ENCODE measurements at places on chromosomes 3 and 15.

DNA sequence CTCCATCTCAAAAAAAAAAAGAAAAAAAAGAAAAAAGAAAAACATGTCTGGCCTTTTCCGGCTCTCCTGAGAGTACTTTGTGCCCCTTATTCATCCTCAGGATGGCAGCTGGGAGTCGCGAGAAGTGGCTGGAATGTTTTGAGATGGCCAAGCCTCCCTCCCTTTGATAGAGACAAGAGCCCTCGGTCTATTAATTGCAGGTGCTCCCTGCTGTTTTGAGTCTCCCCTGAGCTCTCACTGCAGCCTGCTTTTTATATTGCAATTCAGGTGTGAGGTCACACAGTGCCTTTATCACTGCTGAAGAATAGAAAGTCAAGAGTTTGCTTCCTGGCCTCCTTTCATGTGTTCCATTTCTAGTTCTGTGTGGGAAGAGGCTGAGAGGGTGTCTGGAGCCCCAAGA is 10.9 kb downstream of the CA12 start:
- no peak for DNase-seq

- DNase-seq = no peak
Measured at GRCh38 chr3:80785475-80785874, 976.0 kb downstream of the GBE1 start.

DNA sequence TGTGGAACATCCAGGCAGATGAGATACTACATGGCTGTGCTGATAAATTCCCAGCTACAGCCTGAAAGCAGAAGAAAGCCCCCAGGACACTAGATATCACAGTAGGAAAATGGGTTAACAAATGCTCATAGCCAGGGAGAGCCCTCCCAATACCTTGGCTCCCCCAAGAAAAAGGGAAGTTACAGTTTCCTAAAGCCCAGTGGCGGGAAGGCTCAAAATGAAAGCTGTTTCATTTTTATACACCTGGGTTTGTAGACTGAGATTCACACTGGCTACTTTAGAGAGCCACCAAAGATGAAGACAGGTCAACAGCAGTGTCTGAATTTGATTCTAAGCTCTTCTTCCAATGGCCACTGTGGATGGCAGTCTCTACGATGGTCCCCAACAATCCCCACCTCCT is 55.0 kb upstream of the TOPAZ1 start:
- DNase-seq = no peak

DNA sequence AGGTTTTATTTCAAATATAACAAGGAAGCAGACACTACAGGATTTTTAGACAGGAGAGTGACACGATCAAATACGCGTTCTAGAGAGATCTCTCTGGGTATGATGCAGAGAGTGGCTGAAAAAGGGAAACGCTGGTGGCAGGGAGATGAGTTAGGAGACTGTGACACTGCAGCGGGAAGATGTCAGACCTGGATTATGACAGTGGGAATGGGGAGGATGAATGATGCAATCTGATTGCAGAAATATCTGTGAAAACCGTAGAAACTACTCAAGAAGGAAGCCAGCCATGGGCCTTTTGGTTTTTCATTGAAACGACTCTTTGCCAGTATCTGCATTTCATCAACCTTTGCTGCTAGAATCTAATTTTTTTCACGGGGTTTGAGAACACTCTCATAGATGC is 157.9 kb downstream of the FAM43A start:
- no peak for DNase-seq

DNA sequence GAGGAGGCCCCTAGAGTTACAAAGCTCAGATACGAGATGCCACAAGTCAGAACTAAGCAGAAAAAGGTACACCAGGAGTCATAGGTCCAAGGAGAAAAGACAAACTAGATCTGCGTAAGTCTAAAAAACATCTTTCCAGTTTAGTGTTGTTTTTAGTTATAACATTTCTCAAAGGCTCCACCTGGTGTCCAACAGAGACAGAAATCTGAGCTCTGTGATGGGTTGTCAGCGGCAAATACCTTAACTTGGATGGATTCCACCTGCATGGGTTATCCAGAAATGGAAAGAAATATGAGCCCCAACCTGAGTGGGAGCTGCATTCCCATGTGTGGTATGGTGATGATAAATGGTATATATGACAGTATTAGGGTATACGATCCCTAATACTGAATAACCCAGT is 238.6 kb upstream of the CHRM5 start:
- DNase-seq = no peak

- peak; percentile 34 for DNase-seq
Measured at GRCh38 chr3:10164546-10165393, at the start of gene IRAK2. TSS of gene IRAK2 (plus strand) at chr3:10164919. CDS start at chr3:10164955, 36 bp downstream.
